ENCODE measurements at places on chromosomes 4 and X. TPM values are rescaled to one million over a fixed set of nuclear protein-coding genes. Genes with fewer than 3 reads are reported as not detected.
A peak's percentile ranks its signal among the peaks of the same experiment; 100 is the strongest.

GRCh38 chrX:132127743-132128142, at the start of gene FRMD7:
Gene FRMD7 (minus strand): TSS chrX:132128020. CDS start chrX:132127844, 176 bp downstream.
- DNase-seq: no peak

DNA sequence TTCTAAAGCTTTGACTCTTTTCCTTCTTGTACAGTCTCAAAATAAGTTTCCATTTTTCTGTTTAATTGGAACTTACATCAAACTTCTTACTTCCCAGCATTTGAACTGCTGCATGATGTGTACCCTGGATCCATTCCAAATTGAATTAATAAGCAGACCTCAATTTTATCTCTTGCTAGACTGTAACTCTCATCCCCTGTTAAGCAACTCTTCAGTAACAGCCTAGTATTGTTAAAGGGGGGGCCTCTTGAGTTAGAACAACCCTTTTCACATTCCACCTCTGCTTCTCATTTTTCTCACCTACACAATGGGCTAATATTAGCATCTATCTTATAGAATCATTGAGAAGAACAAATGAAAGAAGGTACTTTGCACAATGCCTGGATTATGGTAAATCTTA, 169.4 kb downstream of the IL1RAPL1 start:
- no peak for DNase-seq

DNA sequence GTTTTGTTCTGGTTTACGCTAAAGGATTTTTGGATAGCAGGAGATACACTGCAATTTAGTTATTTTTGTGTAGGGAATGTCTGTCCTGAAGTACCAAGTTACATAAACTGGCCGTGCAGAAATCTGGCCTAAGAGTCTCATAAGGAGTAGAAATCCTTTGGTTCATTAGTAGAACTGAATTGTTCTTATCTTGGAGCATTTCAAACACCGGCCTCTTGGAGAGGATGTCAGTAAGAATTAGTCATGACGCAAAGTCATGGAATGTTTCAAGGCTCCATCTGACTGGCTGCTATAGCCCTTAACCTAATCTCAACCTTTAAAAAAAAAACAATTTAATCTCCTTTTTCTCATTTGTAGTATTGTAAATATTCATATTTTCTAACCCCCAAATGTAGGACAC, 15.2 kb downstream of the PDLIM3 start:
- DNase-seq: no peak

DNA sequence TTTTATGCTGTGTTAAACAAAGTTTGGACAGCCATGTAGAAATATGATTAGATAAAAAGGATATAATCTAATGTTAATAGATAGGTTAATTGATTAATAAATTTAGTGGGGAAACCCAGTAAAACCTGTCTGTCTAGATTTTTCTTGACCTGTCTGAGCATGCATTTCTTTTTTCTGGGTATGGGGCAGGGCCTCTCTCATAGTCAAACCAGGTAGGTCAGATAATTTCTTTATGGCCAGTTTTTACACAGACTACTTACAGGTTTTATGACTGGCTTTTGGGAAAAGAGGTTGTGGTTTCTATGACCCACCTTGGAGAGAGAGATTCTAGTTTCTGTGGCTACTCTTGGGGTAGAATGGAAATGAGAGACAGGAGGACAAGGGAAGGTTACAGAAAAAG, 135.6 kb upstream of the EPHA5 start:
- DNase-seq: no peak

DNA sequence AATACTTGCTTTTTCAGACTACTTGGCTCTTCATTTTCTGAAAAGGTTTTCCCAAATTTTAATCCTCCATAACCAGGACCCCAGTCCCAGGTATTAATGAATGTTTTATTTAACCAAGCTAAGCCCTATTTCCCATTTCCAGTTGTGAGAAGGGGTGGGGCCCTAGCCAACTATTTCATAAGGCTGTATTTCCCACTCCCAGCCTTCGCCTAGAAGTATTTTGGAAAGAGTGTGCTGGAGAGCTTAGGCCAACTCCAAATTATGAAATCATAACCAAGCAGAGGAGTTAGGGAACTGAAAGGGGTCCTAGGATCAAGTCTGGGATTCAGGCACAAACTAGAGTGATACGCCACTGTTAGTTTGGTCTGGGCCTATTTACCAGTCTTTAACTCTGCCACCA, 148.4 kb upstream of the GPC4 start:
- DNase-seq: no peak

GRCh38 chr4:181548873-181549575, 694.2 kb upstream of the TENM3 start:
- peak; percentile 34 for DNase-seq

DNA sequence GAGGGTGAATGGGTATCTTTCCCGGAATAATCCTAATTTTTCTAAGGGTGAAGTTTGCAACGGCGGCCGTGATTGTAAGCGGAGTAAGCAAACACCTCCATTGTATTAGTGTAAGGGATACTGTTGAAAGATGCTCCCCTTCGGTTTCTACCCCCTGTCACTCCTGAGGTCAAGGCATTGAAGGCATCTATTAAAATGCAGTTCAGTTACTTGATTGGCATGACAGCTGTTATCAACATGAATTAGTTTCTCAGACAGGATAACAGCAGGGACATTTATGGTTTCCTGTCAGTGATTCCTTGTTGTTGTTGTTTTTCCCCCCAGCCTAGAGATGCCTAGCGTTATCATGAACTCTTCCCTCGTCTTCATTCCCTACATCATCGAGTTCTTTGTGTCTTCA, 552 bp downstream of the SLC25A14 start:
- DNase-seq: no peak

GRCh38 chr4:128633067-128633466, 176.4 kb upstream of the JADE1 start:
- no peak for DNase-seq

DNA sequence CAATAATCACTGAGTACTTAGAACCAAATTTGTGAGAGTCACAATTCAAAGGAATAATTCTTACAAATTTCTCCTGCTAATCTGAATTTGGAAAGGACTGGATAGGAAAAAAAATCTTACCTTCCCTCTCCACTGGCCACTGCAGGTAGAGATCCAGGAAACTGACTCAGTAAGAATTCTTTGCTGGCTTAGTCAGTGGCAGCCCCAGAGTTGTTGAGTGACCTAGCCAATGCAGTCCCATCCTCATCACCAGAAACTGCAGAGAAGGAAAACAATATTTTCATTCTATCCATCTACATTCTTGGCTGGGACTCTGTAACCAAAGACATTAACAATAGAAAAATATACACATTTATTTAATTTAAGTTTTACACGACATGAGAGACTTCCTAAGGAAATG, 572.0 kb downstream of the ADGRL3 start:
- DNase-seq: peak; percentile 25

DNA sequence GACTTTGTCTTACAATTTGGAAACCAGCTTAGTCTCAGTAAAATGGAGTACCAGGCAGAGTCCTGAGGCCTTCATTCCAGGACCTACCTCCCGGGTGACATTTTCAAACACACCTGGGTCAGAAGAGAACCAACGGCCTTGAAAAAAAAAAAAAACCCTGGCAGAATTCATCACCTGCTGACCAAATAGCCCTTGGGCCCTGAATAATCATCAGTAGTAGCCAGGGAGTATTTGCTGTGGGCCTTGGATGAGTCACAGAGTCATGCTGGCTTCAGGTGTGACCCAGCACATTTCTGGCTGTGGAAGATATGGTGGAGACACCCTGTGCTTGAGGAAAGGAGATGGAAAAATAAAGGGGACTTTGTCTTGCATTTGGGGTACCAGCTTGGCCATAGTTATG, 92.2 kb downstream of the LPAR4 start:
- DNase-seq: no peak

DNA sequence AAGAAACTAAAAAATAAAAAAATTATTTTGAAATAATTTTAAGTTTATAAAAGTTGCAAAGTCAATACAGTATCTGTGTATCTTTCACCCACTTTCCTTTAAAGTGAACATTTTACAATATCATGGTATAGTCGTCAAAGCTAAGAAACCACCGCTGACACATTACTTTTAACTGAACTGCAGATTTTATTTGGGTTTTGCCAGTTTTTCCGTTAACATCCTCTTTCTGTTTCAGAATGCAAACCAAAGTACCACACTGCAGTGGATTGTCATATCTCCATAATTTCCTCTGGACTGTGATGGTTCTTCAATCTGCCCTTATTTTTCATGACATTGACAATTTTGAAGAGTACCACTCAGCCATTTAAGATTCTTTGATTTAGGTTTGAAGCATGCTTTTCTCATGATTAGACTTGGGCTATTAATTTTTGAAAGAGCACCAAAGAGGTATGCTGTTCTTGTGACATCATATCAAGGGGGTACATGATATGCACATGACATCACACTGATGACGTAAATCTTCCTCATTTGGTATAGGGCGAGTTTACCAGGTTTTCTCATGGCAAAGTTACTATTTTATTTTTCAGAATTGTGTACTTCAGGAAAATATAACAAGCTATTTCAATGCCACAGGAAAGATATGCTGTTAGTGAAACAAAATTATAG, 3.6 kb upstream of the CXCL1 start:
- no peak for DNase-seq

GRCh38 chr4:76498550-76498949, 63.5 kb downstream of the SHROOM3 start:
- no peak for DNase-seq

DNA sequence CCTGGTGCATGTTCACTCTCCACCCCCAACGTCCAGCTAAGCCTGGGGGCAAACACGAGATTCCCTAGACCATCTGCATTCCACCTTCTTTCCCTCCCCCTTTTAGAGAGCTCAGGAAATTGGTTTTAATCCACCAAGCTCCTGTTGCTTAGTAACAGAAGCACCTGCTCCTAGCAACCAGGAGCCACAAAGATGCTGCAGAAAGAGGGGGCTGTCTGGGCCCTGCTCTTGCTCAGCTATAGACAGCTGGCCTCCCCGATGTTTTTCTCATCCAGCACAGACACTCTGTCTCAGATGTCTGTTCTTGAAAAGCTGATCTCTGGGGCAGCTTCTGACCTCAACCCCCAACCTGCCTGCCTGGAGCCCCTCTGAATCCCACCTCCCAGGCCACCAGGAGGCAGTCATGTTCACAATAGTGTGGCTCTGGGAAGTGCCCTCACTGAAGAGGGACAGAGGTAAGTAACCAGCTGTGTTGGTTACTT, 71.5 kb downstream of the SLC16A2 start:
- DNase-seq: no peak

DNA sequence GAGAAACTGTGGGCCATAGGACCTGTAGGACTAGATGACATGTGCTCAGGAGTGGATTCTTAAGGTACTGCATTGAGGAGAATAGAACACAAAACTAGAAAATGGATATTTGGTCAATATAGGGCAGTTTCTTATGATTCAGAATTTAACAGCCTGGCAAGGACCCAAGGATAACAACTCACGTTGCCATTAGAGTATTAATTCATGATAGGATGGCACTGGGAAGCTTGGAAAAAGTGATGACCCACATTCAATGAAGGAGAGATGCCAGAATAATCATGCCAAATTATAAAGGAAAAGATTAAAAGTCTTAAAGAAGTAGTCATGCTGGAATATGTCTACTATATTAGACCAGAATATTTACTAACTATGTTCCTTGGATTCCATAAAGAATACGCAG, 594.5 kb downstream of the ANKRD50 start:
- DNase-seq: no peak

- DNase-seq: no peak
Measured at GRCh38 chr4:7939377-7940108, at the start of gene AFAP1. Gene AFAP1 (minus strand): TSS chr4:7939861. CDS start chr4:7872078, 67,783 bp downstream.

DNA sequence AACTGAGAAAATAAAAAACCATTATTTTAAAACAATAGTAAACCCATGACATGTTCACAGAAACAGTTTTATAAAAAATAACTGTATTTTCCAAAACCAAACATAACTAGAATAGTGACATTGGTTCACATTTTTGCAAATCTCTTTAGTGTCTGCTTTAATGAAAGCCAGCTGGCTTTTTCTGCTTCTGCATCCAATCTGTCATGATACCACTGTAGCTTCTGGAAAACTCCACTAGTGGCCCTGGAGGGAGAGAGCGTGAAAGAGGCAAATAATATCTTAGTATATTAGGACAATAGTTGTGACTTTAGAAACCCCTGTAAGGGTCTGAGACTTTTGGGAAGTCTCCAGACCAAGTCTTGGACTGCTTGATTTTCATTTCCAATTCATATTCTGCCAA, 31.1 kb downstream of the FGFBP1 start:
- no peak for DNase-seq

- no peak for DNase-seq
Measured at GRCh38 chr4:88731381-88731780, 33.8 kb upstream of the NAP1L5 start.

DNA sequence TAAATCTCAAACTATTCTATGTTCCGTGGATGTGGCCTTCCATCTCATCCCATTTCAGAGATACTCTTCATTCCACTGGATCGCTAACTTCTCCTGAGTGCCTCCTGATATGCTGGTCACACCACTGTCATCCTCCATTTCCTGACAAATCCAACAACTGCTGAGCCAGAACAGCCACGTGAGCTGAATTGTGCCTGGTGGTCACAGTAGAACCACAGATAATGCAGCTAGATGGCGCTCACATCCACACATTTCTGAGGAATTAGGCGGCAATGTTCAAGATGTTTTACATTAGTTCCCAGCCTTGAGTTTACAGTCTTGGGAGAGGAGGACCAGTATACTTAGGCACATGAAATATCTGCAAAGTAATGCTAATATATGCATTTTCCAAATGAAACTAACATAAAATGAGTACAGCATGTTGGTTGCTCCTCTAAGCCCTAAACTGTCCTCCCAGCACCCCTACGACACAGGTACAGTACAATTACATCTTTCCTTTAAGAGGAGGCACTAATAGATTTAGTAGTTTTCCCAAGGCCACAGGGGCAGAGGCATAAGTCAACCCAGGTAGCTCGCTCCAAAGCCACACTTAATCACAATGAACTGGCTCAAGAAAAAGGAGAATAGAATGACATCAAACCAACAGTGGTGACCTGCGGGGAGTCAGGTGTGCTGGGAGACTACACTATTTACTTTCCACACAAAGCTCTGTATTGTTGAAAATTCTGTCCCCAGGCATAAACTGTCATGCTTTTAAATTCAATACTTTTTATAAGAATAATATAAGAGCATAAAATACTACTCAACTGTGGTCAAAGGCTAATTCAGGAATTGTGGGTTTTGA, 134.2 kb downstream of the CHIC2 start:
- peak; percentile 56 for DNase-seq

Gene CACNA1F
- not detected for total RNA-seq

Gene MAP9
- total RNA-seq: 22.0 TPM

Gene CSTF2
- total RNA-seq: 31.0 TPM

Gene CXCL9
- total RNA-seq: not detected

Gene FRYL
- total RNA-seq: 35.0 TPM

Gene CXCL10
- total RNA-seq: 0.34 TPM

Gene HSFX4
- total RNA-seq: not detected

Gene MAGEA2B
- not detected for total RNA-seq

Data from kidney epithelial cell (primary cell).